ENCODE measurements at places on chromosomes 3 and 15. TPM values are rescaled to one million over a fixed set of nuclear protein-coding genes. Genes with fewer than 3 reads are reported as not detected.

DNA sequence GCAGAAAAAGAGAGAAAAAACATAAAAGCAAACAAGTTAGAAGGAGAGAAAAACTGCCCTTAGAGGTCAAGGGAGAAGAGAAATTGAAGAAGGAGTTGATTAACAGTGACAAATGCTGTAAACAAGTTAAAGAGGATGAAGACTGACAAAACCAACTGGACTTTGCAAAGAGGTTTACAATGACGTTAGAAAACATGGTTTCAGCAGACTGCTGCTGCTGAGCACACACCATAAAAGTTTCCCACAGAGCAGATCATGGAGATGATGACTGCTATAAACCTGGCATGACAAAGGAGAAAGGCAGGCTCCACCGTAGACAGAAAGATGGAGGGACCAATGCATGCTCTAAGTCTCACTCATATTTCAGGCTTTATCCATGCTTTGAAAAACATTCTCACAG, 78.7 kb downstream of the POLQ start:
- DNase-seq: no peak

GRCh38 chr3:17894434-17895060, 152.1 kb upstream of the TBC1D5 start:
- no peak for DNase-seq

- DNase-seq: no peak
Measured at GRCh38 chr3:62184559-62184958, 188.8 kb downstream of the FEZF2 start.

GRCh38 chr3:52856666-52857065, 21.8 kb upstream of the MUSTN1 start:
- no peak for DNase-seq

DNA sequence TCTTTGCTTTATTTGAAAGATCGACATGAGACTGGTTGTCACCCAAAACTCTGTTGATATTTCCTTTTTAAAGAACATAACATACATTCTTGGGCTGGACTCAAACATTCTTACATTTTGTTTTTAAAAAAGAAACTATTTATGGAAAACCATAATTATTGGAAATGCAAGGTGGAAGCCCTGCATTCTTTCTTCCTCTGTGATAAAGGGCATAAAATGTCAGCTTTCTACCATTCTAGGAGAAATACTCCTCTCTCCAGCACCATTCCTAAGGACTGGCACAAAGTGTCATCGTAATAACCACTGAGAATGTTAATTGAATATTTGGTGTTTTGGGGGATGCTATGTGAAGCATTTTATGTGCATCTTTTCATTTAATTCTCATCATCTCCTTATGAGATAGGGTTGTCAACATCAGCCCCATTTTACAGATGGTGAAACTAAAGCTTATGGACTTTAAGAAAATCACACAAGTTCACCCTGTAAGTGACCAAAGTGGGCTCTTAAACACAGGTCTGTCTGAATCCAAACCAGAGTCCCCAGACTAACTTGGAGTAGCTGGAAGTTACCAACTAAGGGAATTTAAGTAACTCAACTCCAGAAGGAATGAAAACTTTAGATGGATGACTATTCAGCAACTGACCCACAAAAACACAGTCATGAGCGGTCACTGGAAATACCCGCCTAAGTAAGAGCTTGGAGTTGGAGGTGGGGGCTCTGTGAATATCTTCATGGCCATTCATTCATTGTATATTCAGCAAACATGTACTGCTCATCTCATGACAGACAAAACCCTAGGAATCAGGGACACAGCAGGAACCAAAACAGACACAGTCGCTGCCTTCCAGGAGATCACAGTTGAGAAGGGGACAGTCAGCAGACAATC, 45.9 kb upstream of the LMCD1 start:
- DNase-seq: no peak

GRCh38 chr15:52083603-52084002, 29.0 kb downstream of the BCL2L10 start:
- DNase-seq: no peak

DNA sequence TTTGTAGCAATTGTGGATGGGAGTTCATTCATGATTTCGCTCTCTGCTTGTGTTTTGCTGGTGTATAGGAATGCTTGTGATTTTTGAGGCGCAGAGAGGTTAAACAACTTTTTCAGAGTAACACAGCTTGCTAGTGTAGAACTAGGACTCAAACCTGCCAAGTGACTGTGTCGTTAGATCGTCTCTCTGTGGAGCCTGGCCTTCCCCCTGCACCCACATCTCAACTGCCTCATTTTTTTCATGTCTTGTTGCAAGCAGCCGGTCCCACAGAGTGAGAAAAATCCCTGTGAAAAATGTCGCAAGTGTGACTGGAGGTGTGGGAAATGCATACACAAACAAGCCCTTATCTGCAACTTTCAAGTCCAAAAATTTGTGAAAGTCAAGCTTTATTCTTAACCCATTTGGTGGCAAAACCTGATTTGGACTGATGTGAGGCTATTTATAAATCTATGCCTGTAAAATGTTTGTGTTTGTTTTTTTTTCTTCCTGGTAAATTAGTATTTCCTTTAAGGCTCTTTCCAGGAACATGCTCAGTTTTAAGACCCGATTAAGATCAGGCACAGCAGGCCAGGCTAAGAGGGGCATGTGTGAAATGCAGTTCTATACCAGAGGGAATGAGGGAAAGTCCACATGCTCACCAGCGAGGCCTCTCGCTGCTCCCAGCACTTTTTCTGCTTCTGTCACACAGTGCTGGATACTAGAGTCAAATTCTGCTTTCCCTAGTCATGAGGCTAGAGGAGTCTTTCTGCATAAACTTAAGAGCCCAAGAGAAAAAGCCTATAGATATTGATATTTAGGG, 25.8 kb downstream of the ST6GAL1 start:
- DNase-seq: peak; percentile 65

DNA sequence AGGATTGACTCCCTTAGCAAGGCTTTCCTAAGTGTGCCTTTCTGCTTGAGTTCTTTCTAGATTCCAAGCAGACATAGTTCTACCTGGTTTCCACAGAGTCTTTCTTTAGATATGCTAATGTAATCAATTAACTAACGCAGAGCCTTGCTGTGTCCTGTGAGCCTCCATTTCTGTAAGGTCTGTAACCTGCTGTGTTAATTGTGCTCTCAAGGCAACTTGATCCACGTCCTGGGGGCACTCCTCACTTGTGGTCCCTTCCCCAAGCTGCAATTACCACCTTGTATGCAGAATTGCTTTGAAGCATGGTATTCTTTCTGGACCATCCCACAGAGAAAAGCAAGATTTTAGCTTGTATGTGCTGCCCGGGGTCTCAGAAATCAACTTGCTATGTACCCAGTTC, 29.5 kb upstream of the THSD4 start:
- no peak for DNase-seq

GRCh38 chr3:74661672-74662071, 47.2 kb upstream of the CNTN3 start:
- DNase-seq: no peak

- DNase-seq: peak; percentile 57
Measured at GRCh38 chr15:70374096-70374495, 276.4 kb upstream of the TLE3 start.

DNA sequence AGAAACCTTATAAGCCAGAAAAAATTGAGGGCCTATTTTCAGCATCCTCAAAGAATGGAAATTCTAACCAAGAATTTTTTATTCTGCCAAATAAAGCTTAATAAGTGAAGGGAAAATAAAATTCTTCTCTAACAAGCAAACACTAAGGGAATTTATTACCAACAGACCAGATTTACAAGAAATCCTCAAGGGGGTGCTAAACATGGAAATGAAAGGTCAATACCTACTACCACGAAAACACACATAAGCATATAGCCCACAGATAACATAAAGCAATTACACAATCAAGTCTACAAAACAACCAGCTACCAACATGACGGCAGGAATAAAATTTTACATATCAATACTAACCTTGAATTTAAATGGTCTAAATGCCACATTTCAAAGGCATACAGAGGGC, 883.5 kb downstream of the SI start:
- no peak for DNase-seq

DNA sequence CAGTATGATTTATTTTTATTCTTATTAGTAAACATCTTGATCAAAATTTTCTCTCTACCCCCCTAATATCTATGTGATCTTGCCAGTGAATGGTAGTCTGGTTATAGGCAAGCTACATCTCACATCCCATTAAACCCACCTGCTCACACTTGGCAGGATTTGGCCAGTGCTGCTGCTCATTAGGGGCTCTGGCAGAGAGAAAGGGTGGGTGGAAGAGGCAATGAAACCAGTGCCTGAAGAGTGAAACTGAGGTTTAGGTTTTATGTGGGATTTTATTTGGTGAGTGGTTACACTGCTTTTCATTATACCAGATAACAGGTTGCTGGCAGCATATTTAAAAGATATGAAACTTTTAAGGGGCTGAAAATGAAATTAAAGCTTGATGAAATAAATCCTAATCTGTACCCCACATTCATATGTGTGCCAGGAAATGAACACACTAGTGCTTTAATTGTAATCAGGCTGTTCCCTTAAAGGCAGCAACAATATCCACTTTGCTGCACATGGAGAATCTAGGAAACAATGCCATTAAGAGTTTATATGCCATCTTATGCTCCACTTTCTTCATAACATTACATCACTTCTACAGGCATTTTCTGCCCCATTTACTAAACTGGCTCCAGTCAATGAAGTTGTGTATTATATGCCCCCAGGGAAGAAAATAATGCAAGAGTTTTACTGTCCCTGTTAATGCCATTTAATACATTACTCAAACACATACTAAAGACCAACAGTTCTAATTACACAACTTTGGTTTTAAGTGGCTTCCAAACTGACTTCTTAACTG, 688.7 kb downstream of the MECOM start:
- DNase-seq: no peak

DNA sequence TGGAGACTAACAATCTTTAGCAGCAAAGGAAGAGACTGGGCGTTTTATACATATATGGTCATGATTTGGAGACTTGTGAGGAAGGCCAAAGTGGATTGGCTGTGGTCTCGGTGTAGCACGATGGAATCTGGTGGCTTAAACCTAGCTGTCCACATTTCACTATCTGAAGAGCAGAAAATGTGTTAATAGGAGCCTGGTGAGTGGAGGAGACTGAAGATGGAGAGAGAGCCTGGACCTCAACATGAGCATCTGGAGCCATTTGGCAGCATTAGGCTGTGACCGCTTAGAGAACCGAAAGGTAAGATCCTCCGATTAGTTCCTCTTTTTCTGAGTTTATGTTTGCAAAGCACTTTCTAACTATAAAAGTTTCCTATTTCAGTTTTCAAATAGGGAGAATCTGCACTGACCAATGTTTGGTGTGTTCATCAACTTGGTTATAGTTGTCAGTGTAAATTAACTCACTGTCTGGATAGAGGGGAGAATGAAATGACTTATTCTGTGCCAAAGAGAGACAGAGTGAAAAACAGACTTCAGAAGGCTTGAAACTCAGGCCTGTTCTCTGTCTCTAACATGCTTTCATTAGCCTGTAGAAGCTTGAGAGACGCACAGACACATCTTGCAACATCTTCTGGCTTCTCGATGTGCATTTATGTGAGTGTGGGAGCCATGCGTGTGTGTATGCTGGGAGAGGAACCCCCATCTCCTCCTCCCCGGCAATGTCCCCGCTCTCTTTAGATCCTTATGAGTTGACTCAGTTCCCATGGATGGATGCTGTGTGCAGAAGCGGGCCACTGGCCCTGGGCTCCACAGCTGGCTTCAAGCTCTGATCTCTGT, 244.7 kb upstream of the TBL1XR1 start:
- no peak for DNase-seq

DNA sequence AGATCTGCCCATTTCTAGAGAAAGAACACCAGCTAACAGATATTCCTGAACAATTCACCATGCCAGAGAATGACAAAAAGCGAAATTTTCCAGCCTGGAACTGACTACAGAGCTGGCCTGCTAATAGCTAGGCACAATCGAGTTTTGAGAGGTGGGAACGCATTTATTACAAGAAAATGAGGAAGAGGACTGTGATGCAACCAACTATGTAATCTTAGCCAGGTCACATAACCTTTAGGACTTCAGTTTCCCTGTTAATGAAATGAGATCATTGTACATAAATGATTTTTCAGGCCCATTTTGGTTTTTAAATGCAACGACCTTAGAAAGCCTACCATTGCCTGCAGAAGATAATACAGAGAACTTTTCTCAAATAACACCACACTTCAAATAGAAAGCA, 72.1 kb upstream of the SETMAR start:
- DNase-seq: no peak

DNA sequence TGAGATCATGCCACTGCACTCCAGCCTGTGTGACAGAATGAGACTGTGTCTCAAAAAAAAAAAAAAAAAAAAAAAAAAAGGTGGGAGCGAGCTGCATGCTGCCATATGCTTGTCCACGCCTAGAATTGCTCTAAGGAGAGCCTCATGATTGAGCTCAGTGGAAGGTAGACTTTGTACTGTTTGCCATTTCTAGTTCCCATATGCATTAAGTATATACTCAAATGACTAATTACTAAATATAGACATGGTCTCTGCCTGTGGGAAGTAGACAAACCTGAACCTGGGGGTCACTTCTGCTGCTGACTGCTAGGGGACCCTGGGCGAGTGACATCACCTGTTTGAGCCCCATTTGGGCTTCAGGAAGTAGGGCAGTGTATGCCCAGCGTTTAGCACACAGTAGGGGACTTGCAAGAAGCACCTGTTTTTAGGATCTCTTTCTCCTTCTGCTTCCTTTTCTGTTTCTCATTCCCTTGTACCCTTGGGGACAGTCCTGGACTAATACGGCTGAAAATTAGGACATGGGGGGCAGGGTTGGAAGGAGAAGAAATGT, 27.2 kb downstream of the PRKCD start:
- no peak for DNase-seq

- DNase-seq: no peak
Measured at GRCh38 chr3:16178628-16178988, 4.1 kb downstream of the GALNT15 start.

GRCh38 chr3:104990758-104991157, 376.0 kb upstream of the ALCAM start:
- DNase-seq: no peak

DNA sequence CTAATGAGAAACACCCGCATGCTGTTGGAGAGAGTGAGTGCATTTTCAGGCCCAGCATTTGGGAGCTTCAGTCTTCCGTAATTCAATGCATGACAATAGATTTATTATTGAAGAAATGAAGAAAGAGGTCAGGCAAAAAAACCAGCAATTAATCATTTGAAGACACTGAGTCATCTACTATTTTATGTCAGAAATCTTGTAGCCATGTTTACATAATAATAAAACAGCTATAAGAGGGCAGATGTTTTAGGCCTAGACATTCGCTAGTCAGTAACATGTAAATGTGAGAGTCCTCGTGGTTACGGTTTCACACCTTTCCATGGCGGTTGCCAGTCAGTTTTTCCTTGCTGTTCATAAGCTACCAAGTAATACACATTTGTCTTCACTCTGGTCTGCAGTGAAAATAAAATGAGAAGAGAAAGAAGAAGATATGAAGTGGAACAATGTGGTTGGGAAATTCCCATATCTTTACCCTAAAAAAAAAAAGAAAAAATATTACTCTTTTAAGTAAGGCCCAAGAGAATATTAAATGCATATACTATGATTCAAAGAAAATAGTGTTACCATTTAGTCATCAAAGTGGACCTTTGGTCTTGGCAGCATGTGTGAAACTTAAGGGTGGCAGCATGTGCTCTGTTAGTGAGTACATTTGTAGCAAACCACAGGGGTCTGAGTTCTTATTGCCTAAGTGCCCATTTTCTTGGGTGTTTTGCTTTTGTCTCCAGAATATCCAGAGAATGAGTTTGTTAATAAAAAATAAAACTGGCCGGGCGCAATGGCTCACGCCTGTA, 140.5 kb upstream of the TBL1XR1 start:
- DNase-seq: no peak

PROS1 gene
- 275 TPM for total RNA-seq

SPRED1 gene
- 12.7 TPM for total RNA-seq

C3orf70 gene
- 2.2 TPM for total RNA-seq

CEP19 gene
- total RNA-seq: 1.2 TPM

DLL4 gene
- 11.5 TPM for total RNA-seq

LTK gene
- total RNA-seq: 0.65 TPM

TOMM70 gene
- 54.0 TPM for total RNA-seq
